Hepatic stellate cell (primary cell): ENCODE measurements at places on chromosomes 16 and 17.
A peak's percentile ranks its signal among the peaks of the same experiment; 100 is the strongest.

- no peak for DNase-seq
Observed at GRCh38 chr16:67807148-67807682, 526 bp downstream of the TSNAXIP1 start.

DNA sequence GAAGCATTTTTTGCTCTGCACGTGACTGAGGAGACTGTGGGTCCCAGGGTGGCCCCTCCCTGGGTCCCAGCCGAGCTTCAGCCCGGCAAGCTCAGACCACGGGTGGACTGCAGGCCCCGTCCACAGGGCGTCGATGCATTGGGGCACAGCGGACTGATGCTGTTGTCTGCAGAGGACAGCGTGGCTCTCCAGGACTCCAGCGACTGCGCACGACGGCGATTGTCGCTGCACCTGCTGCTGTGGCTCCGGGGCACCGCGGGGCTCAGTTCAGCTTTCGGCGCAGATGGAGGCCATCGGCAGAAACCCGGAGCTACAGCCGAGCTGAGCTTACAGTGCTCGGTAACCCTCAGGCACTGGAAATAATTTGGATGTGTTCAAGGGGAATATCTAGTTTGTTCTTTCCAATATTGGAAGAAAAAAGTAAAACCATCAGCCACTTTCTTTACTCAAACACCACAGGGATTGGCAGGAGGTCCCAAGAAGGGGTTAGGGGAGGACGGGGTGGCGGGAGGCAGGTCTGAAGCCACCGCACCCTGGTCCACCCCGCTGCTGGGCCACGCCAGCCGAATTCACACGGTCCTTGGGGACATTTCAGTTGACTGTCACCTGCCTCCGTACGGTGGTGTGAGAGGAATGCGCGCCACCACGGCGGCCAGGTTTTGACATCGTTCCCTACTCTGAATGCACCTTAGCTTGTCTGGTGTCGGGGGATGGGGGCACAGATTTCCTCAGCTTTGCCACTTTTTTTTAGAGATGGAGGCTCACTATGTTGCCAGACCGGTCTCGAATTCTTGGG is 88.7 kb upstream of the RPH3AL start:
- no peak for DNase-seq

- no peak for DNase-seq
Observed at GRCh38 chr17:17672453-17673368, 8.5 kb upstream of the RAI1 start.

DNA sequence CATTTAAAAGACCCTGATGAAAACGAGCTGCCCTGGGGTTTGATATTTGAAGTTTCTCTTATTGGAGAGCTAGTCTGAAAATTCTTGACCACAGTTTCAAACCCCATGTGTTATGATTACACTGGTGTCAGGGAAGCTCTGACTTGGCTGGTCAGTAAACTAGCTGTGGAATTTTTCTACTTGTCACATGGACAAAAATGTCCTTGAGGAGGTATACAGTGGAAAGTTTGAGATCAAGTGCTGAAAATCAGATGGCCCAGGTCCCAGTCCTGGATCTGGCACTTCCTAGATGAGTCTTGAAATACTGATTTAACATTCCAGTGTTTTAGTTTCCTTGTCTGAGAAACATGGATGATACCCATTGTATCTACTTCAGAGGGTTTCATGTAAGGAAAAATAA is 30.7 kb upstream of the SOX9 start:
- DNase-seq = no peak

GRCh38 chr17:63475491-63476412 is 1.1 kb upstream of the ACE start:
- DNase-seq = no peak

GRCh38 chr16:1790611-1791255 is 2.8 kb downstream of the IGFALS start:
- no peak for DNase-seq

- DNase-seq = no peak
Observed at GRCh38 chr16:8583732-8584131, 6.6 kb downstream of the TMEM114 start.

GRCh38 chr16:66161942-66162341 is 204.5 kb upstream of the CDH5 start:
- no peak for DNase-seq

DNA sequence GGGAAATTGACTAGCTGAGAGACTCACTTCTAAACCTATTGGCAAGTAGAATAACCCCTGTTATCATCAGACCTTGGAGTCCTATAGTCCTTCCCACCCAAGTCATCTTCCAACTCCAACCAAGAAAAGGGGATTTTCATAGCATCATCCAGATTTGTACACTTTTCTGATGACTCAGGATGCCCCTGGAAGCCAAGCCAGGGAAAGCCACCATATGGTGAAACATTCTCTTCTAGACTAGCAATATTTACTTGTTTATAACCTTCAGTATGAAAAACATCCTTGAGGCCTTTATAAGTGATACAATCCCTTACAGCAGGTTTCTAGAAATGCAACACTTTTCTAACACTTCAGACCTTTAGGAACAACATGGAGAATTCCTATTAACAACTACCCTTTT is 618.8 kb upstream of the CDH11 start:
- no peak for DNase-seq

GRCh38 chr16:18062713-18063112 is 273.8 kb downstream of the NPIPA8 start:
- no peak for DNase-seq

GRCh38 chr16:85240982-85241924 is 129.0 kb upstream of the CIBAR2 start:
- DNase-seq = no peak

DNA sequence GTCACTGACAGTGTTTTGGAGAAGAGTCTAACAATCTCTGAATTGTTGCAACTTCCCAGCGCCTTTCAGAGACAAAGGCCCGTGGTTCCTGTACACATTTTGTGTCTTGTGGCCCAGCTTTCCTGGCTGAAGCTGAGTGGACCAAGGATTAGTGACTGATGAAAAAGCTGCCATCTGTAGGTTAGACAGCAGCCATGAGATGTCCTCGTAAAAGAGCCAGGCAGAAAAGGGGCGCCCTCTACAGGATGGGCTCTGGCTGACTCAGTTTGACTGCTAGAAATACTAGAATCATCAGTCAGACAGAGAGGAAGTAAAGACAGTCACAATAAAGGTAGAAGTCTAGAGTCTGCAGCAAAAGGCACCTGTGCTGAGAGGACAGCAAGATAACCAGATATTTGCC is 26.5 kb upstream of the NF1 start:
- DNase-seq = peak; percentile 25

GRCh38 chr16:89023621-89024511 is 46.9 kb upstream of the CBFA2T3 start:
- no peak for DNase-seq

- DNase-seq = no peak
Observed at GRCh38 chr17:38738007-38738662, 8.0 kb downstream of the CISD3 start.

DNA sequence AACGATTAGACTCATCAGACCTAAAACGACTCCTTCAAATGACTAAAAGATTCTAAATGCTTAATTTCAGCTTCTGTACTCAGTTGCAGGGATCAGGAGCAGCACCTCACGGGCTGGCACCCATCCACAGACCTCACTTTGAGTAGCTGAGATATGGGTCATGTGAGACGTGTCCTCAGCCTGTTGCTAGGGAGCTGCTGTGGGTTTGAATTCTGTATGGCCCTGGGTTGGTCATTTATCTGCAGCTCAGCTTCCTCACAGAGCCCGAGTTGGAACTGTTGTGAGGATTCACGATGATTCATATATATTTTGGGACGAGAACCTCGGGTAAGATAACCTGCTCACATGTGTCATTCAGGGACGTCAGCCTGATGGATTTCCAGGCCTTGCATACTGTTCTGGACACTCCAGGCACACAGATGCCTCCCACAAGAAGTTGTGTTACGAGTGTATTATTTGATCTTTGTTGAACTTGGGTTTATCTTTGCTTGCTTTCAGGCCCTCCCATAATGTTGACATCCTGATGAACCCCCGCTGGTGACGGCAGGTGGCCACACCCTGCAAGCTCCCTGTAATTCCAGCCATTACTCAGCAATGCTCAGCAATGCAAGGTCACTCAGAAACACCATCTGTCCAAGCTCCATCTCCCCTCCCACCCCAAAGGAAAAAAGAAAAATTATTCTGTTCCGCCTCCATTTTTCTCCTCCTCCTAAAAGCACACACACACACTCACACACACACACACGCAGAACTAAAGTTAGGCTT is 137.6 kb downstream of the RBFOX3 start:
- DNase-seq = no peak

DNA sequence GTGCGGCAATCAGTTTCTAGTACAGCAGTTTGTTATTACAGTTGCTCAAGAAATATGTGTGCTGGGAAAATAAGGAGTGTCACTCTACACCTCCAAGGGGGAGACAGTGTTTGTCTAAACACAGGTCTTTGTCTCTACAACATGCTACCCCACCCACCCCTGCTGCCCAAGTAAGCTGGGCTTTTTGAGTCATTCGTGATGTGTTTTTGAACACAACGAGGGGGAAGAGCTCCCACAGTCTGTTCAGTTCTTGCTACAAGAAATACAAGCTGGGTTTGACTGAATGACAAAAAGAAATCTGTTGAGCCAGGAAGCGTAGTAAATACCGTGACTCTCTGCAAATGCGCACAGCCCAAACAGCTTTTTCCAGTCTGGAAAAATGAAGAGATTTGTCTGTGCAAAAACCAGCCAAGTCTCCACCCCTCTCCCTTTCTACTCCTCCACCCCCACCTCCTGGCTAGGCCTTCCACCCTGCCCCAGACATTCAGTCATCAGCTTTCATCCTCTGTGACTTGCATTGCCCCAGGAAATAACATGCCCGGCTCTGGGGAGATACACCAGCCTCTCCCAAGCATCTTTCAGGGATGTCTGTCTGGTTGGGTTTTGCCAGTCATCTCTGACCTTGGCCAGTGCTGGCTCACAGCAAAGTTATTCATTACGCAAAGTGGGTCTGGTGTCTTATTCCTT is 25.7 kb downstream of the CHD9 start:
- peak; percentile 70 for DNase-seq
